Spinal cord (tissue), 10 donors: ENCODE measurements at places on chromosomes 3 and 15.

- no peak for DNase-seq
Measured at GRCh38 chr15:25596644-25597562, 158.1 kb upstream of the UBE3A start.

GRCh38 chr3:66139415-66139814, 81.4 kb upstream of the SLC25A26 start:
- DNase-seq = no peak

- DNase-seq = no peak
Measured at GRCh38 chr15:93649691-93650235, 560.8 kb upstream of the RGMA start.

- no peak for DNase-seq
Measured at GRCh38 chr3:13119471-13120220, 46.4 kb upstream of the IQSEC1 start.

GRCh38 chr3:53949541-53949940, 57.9 kb upstream of the SELENOK start:
- DNase-seq = no peak

DNA sequence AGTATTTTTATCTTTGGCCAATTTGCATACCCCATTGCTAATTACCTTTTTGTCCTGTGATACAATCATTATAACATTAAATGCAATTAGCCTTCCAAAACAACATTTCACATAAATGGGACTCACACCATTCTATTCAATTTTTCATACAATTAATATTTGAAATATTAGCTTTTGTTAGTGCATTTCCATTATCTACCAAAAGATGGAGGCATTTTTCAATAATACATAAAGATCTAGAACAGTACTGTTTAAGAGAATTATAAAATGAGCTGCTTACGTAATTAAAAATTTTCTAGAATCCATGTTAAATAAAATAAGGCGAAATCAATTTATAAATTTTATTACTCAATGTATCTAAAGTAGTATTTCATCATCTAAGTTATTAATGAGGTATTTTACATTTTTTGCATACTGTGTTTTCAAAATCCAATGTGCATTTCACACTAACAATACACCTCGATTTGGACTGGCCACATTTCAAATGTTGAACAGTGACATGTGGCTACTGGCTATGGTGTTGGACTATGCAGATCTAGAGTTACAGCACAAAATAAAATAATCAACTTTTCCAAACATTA, 74.3 kb downstream of the TJP1 start:
- peak; percentile 62 for DNase-seq

GRCh38 chr3:162287600-162287999, 791.0 kb downstream of the OTOL1 start:
- no peak for DNase-seq

DNA sequence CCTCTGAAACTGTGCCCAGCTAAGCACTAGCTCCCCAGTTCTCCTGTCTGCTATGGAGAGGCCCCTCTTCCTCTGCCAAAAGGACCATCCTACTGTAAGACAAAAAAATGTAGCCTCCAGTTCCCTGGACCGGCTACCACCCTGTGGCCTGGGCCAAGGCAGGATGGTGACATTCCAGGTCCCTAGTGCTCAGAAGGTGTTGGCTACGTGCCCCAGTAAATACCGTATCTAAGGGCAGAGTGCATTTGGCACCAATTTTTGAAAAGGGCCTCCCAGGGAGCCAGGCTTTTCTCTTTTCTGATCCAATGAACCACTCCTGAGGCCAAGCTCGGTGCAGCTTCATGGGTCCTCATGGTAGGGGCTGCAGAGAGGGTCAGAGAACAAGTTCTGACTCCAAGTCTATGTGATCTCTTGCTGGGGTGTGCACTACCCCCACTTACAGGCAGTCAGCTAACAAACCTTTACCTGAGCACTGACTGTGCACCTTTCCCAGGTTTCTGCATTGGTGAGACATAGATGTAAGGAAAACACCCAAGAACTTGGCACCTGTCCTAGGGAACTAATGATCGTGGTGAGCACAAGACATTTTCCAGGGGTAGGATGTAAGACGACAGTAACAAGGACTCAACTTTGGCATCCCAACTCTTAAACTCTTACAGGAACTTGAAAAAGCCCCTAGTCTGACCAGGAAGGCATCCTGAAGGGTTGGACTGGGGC, 32.6 kb downstream of the TLE3 start:
- no peak for DNase-seq

GRCh38 chr3:100195375-100195774, 65.4 kb upstream of the TBC1D23 start:
- no peak for DNase-seq
